ENCODE measurements at places on chromosomes 13 and 19.

DNA sequence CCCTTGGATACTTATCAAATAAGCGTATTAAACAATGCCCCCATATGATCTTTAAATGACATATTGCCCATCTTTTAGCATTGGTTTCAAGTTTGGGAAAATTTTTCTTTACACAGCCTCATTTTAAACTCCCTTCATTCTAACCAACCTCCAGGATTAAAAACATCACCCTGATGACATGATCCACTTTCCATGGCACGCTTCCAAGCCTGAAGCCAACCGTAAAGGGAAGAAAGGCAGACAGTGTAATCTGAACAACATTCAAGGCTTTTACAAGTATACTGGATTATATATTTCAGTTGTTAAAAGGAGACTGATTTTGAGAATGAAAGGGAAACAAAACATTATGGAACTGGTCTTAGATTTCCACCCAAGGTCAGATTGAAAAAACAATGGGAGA, 1721.9 kb downstream of the OLFM4 start:
- DNase-seq, result peak; percentile 58

DNA sequence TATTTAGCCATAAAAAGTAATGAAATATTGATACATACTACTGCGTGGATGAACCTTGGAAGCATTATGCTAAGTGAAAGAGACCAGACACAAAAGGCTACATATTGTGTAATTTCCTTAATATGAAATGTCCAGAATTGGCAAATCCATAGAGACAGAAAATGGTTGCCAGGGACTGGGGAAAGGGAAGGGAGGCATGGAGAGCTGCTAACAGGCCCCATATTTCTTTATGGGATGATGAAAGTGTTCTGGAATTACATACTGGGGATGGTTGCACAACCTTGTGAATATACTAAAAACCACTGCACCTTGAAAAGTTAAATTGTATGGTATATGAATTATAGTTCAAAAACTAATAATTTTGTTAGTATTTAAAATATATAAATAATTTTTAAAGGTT, 3.6 kb downstream of the IFT88 start:
- no peak for DNase-seq

DNA sequence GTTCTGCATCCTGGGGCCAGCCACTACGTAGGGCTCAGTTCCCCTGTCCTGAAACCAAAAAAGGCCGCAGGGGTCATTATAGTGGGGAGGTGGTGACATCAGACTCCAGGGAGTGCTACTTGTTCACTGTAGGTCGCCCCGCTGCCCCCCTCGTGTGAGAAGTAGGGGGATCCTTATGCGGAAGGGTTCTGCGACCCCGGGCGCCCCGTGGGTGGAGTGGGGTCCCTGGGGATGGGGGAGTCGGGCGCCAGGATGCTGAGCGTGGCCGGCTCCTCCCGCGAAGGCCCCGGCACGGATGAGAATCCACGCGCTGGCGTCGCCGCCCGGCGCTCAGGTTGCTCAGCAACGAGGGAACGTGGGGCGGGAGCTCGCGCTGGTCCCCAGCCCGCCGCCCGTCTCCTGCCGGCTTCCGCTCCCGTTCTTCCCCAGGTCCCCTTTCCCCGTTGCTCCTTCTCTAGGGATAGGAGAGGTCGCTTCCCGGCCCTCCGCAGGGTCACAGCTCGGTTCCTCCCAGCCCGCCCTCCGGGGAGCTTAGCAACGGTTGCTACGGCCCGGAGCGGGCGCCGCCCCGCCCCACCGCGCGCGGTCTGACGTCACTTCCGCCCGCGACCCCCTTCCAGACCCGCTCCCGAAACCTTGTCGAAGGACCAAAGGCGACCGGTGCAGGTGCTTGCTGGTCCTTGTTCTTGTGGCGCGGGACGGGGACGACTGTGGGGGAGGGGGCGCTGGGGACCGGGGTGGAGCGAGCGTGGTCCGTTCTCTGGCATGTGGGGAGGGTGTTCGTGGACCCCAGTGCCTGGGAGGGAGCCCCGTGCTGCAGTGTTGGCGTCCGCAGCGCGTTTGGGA, at the start of gene NAT14:
Gene NAT14, plus strand, starts transcription at position 596 of the 846 bp plus-strand sequence. CDS start 521 bp downstream, outside the sequence.
- DNase-seq, result peak; percentile 77

GRCh38 chr13:30235216-30235615, 72.1 kb downstream of the KATNAL1 start:
- no peak for DNase-seq

- peak; percentile 67 for DNase-seq
Measured at GRCh38 chr19:19661675-19662251, 1.7 kb downstream of the ATP13A1 start.

- DNase-seq, result no peak
Measured at GRCh38 chr13:100887729-100888151, 213.1 kb upstream of the TMTC4 start.

DNA sequence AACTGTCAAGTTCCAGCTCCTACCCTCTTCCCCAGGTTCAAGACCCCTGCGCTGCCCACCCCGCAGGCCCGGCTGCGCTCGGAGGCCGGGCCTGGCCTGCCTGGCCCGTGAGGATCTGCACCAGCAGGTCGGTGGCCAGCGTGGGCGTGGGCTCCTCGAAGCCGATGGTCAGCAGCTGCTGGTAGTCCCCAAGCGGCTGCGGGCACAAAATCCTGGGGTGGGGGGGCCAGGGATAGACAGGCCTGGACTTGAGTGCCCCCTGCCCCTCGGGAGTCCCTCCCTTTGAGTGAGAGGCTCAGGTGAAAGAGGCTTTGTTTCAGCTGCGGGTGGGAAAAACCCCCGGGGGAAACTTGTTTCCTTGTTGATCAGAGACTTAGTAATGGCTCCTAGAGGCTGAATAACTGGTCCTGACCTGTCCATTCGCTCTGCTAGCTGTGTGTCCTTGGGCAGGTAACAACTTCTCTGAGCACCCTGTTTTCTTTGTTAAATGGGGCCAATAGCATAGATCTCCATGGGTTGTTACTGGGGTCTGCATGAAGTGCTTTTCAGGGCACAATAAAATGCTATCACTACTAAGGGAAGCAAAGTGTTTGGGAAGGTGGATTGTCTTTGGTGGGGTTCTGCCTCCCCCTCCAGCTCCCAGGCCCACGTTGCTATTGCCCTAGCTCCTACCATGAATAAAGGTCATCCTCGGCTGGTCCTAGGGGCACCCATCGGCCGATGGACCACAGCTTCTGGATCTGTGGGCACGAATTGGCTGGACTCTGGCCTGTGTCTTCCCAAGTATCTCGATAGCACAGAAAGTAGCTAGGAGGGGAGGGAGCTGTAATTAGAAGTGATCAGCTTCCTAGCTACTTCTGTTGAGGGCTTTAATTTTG, 3.5 kb downstream of the C19orf67 start:
- DNase-seq, result peak; percentile 86

GRCh38 chr19:7535047-7535997, at the start of gene PNPLA6:
TSS of gene PNPLA6 (plus strand) at chr19:7535717. CDS start at chr19:7535789, 72 bp downstream.
- peak; percentile 91 for DNase-seq

DNA sequence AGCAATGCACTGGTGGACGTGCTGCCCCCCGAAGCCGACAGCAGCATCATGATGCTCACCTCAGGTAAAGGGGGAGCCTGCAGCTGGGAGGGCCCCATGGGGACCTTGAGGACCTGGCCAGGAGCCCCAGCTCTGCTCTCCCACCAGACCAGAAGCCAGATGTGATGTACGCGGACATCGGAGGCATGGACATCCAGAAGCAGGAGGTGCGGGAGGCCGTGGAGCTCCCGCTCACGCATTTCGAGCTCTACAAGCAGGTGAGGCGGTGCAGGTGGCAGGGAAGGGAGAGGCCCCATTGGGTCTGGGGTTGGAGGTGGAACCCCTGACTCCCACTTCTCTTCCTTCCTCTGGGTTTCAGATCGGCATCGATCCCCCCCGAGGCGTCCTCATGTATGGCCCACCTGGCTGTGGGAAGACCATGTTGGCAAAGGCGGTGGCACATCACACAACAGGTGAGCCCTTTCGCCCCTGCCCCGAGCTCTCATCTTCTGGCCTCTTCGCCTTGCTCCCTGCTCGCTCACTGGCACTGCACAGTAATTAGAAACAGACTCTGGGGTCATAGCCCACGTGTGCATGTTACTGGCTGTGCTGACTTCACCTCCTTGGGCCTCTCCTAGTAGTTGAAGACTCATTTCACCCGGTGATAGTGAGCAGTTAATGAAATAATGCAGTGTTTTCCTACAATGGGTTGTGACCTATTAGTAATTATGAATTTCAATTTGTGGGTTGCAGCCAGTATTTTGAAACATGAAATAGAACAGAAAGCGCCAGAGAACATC, 3.6 kb downstream of the PSMC4 start:
- DNase-seq, result no peak

DNA sequence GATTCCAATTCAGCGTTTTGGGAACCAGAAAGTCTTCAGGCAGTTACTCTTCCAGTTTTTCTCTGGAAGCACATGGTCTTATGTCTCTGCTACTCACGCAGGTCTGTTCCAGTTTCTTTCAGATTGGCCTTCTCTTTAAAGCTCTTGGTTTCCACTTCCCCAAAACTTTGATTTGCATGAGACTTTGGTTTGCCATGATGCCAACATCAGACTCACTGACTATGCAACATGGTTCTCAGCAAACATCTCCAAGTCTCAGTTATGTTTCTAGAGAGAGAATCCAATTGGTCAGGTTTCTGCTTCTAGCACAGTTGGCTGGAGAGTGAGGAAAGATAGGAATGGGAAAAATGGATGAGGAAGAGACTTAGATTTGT, 3.1 kb downstream of the AKAP11 start:
- no peak for DNase-seq

GRCh38 chr19:8832132-8833021, at the start of the genes MBD3L1 and ZNF558:
TSS of gene MBD3L1 (plus strand) at chr19:8832377. CDS start at chr19:8842679, 10,302 bp downstream.
TSS of gene ZNF558 (minus strand) at chr19:8832304. CDS start at chr19:8822659, 9,645 bp downstream.
- DNase-seq, result peak; percentile 99

GRCh38 chr13:84137292-84137691, 255.0 kb upstream of the SLITRK1 start:
- no peak for DNase-seq

GRCh38 chr13:84933797-84934196, 865.4 kb downstream of the SLITRK6 start:
- no peak for DNase-seq

GRCh38 chr13:41610404-41610803, 153.1 kb downstream of the RGCC start:
- no peak for DNase-seq

GRCh38 chr13:35855531-35856019, 275.6 kb downstream of the DCLK1 start:
- DNase-seq, result no peak

DNA sequence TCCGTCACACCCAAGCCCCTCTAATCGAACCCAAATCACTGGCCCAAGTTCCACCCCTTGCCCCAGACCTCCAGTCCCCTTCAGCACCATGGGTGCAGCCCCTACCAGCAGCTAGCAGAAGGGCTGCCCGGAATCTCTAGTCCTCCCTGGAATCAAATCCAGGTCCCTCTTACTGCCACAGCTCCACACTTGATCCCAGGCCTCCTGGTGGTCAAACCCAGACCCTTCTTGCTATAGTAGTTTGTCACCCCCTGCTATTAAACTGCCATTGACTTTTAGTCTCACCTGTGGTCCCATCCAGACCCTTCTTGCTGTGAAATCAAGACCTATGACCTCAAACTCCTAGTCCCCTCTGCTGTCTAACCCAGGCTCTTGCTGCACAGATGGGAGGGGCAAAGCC, 8.7 kb downstream of the HIPK4 start:
- no peak for DNase-seq
